CD4-positive, alpha-beta T cell treated with Interleukin-6 for 4 hours (primary cell): ENCODE measurements at places on chromosomes 12 and 14.

DNA sequence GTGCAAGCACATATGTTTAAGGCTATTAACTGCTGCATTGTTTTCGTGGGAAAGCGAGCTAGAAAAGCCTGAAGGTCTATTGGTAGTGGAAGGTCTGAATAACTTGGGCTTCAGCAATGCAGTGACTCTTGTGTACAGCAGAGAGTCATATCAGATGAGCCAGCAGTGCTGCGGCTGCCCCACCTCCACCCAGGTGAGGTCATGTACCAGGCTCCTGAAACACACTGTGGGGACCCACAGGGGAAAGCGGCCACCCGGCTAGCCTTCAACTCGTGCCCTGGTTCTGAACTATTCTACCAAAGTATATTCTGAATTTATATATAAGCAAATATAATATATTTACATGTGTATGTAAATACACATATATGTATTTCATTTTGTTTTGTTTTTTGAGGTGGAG lies 12.7 kb upstream of the RAN start:
- no peak for DNase-seq

DNA sequence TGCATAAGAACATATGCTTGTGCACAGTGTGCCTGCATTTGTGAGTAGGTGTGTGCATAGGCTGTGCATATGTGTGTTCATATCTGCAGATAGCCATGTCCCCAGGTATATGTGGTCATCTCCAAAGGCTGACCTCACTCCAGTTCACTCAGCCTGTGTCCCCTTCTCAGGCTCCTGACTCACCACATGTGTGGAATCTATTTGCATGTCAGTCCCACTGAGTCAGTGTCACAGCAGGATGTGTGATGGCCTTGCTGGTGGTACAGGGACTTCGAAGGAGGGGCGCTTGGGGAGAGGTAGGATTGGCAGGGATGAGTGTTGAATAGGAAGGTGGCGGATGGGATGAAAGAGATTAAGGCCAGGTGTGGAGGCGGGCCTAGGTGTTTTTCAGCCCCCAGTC lies 35.5 kb downstream of the KRT80 start:
- DNase-seq, result no peak

- no peak for DNase-seq
Observed at GRCh38 chr12:120598674-120599463, 17.7 kb upstream of the POP5 start.

GRCh38 chr12:56086096-56086495 lies 6.1 kb downstream of the ERBB3 start:
- DNase-seq, result no peak

GRCh38 chr12:13537623-13538022 lies 341.1 kb downstream of the EMP1 start:
- DNase-seq, result no peak

GRCh38 chr14:23640524-23641141 lies 4.5 kb downstream of the DHRS2 start:
- no peak for DNase-seq

GRCh38 chr12:118311666-118312065 lies 61.0 kb downstream of the TAOK3 start:
- no peak for DNase-seq

DNA sequence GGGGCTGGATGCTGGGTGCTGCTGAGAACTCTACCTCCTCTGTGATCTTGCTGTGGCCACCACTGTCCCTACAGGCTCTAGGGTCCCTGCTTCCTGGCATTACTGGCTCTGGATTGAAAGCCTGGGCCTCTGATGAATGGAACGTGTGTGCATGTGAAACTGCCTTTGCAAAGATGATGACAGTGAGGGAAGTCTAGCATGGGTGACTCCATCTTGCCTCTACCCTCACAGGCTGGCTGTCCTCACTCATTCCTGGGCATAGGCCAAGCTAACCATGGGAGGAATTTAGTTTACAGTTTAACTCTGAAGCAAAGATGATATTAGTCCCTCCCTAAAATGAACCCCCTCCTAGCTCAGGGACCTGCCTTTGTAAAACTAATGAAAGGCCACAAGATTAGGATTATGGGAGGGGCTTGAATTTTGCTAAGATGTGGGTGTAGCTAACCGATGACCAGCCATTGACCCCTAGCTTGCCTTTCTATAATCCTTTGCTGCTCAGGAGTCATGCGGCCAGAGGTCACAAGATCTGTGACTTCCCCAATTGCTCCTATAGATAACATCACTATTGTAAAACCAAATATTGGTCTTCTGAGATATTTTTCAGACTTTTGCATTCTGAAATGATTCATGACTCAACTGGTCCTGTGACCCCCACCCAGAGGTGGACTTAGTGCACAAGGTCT lies 2.2 kb upstream of the C1S start:
- DNase-seq, result no peak

- no peak for DNase-seq
Observed at GRCh38 chr14:74920281-74920680, 2.8 kb downstream of the RPS6KL1 start.

- DNase-seq, result no peak
Observed at GRCh38 chr12:27335364-27336281, 3.0 kb downstream of the BMAL2 start.

GRCh38 chr12:79657136-79657535 lies 33.6 kb downstream of the PAWR start:
- no peak for DNase-seq

GRCh38 chr14:42174357-42174756 lies 567.7 kb downstream of the LRFN5 start:
- no peak for DNase-seq

DNA sequence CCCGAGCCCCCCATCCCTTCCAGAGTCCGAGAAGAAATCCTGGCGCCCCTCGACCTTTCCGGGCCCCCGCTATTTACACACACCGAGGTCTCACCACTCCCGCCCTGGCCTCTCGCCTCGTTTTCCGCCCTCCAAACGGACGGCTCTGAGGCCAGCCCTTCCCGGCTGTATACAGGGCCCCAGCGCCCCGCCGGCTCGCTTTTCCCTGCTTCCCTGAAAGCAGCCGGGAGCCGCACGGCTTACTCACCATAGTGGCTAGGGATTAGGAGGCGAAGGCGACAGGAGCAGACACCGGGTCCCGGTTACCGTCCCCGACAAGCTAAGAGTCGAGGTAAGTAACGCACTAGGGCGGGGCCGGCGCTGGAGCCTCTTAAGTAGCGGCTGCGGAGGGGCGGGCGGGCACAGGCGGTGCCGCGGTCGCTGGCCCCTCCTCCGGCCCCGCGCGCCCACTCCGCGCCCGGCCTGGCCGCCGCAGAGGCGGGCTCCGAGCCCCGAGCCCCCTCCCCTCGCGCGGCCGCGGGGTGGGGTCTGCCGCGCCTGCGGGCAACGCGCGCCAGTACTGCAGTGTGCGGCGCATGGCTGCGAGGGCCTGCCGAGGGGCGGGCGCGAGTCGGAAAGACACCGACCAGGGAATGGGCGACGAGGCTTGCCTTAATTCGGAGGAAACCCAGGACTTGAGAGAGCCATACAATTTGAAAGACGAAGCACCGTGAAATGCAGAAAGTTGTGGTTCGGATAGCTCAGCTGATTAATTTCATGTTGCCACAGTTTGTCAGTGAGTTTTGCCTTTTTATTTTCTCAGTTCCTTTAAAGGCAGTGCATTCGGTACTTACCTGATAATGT lies at the start of gene TUBA1B:
TUBA1B (minus strand) TSS at position 345 of the 843 bp plus-strand sequence; CDS start at position 250, 95 bp downstream.
- peak; percentile 93 for DNase-seq

- peak; percentile 88 for DNase-seq
Observed at GRCh38 chr12:57741844-57742738, 2.7 kb upstream of the TSPAN31 start.

DNA sequence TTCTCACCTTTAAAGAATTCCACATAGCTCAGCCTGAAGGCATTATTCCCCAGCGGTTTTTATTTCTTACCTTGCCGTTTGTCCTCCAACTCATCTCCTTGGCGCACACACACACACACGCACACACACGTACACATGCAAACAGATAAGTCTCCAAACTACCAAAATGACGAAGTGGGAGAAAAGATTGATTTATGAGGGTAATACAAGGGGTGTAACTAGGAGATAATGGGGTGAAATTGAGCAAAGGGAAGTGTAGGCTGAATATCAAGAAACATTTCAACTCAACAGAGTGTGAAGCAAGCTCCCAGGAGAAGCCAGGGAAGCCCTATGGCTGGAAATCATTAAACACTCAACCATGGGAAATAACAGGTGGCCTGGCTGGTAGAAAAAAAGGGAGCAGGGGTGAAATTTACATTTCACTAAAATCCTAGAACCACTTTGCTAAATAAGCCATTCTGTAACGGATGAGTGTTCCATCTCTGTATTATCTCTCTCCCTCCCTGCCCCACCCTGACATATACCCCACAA lies 41.0 kb downstream of the GRIN2B start:
- DNase-seq, result no peak

DNA sequence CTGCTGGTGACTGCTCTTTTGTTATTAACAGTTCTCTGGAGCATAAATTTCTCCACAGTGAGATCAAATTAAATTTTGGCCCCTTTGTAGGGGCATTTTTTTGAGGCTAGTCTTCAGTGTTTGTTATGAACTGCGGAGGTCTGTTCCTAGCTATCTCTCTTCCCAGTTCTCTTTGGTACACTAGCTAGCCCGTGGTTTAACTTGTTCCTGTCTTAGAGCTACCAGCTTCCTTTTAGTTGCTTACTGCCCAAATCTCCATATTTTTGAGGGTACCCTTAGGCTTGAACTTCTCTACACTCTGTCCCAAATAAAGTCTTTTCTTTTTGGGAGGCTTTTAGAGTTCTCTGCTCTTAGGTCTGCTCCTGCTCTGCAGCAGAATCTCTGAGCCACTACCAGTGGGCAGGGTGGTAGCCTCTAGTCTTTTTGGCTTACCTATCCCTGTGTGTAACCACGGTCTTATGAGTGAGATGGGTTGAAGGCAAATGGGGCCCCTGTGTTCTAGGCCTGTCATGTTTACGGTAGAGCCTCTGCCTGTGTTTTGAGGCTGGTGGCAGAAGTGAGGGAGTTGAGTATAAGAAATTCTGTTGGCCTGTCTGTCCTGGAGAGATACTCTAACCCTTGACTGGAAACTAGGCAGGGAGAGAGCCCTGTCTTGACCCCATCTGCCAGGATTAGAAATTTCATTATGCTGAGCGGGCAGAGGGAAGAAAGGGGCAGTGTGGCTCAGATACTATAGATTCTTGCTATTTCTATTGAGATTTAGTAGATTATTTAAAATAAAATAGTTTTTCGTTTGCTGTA lies 21.0 kb downstream of the CNOT2 start:
- no peak for DNase-seq

DNA sequence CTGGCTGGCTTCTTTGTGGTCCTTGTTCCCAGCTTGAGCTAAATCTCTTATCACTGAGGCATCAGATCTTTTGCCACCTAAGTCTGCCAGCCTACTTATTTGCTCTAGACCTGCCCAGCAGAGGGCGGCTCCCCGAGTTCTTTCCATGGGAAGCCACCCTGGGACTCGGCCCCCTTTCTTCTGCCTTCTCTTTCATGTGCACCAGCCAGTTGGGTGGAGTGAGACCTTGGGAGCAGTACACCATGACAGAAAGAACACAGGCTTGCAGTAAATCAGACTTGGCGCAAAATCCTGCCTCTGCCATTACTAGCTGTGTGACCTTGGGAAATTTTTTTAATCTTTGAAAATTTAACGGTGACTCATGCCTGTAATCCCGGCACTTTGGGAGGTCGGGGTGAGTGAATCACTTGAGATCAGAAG lies 7.4 kb downstream of the SMAGP start:
- DNase-seq, result peak; percentile 42

DNA sequence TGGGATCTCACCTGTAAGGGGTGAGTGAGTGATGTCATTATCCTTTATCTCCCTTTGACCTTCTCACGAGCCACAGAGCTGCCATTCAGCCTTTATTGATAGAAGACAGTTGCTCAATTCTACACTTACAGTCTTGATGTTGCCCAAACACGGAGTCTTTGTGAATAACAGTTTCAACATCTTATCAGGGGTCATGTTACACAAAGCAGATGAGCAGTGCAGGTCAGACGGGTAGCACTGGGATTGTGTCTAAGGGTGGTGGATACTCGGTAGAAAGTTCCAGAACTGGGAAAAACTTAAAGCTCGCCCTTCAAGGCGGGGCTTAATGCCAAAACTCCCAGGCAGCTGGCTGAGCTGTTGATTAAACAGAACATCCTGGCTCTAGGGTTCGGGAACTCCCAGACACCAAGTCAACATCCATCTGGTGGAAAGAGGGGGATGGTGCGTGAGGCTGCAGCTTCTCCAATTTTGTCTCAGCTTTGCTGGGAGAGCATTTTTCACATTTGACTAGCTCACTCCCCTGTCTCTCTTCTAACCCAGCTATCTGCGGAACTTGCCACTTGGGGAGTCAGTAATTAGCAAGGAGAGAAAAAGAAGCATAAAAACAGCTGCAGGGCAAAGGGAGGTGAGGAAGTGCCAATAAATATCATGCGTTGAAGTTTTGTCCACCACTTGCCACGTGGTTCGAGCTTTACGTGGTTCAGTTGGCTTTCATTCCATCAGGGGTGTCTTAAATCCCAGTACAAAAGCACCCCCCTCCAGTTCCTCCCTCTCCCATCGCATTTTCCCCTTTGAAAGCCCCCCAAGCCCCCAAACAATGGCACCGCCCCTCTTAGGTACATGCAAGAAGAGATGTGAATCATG lies 31.0 kb downstream of the FOXN4 start:
- DNase-seq, result no peak

- DNase-seq, result no peak
Observed at GRCh38 chr14:36518586-36519430, 1.2 kb downstream of the NKX2-1 start.

DNA sequence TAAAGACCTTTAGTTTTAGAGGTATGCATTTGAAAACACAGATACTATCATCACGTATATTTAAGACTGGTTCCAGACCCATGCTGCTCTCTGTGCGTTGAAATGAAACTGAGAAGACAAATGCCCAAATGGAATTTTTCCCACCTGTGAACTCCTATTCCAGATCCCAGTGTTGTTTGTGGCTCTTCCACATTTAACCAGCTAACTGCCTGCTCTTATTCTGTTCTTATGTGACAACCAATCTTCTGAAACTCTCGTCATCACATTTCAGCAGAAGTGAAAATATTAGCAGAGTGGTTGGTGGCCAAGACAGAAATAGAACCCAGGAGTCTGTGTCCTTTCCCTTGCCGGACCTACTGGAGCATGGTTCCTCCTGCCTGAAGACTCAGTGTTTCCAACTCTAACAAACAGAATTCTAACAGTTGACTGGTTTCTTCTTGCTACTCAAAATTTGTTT lies 460.2 kb downstream of the RAD51B start:
- no peak for DNase-seq

DNA sequence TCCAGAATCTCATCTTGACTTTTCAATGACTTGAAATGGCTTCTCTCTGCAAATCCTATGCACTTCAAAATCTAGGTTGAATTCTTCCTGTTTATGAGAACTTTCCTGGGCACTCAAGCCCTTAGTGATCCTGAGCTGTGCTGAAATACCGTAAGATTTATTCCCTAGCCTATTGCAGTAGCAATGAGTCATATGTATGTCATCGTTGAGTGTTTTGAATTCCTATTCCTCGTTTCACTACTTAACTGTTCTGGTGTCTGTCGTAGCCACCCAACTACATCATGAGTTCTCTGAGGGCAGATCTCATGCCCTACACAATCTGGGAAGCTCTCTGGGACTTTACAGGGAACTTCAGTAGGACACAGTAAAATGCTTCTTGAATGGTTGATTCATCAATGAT lies 190.8 kb upstream of the TMEM132C start:
- DNase-seq, result no peak

DNA sequence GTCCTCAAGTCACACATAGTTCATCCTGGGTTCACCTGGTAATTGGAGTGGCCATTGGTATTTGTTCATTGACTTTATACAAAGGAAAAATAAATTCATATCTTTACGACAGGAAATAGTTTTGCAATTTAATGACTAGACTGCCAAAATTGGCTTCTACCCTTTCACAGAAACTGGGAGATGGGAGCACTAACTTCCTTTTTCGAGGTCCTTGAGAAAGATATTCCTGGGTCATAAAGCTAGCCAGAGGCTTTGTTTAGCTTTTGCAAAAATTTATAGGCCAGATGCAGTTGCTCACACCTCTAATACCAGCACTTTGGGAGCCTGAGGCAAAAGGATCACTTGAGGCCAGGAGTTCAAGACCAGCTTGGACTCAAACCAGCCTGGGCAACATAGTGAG lies 10.2 kb upstream of the OR11G2 start:
- DNase-seq, result no peak
